Smooth muscle cell of trachea (primary cell): ENCODE measurements at places on chromosomes 12 and 14. TPM values are rescaled to one million over a fixed set of nuclear protein-coding genes. Genes with fewer than 3 reads are reported as not detected.

TSPAN11 gene
- 1.0 and 5.0 TPM in 2 replicates for total RNA-seq

PIK3C2G gene
- total RNA-seq: not detected in 2 replicates

CABP1 gene
- 0.66 and 1.9 TPM in 2 replicates for total RNA-seq

BRMS1L gene
- 2.8 and 8.6 TPM in 2 replicates for total RNA-seq

PRH2 gene
- not detected in 2 replicates for total RNA-seq

CFAP251 gene
- 1.6 and 4.8 TPM in 2 replicates for total RNA-seq

SERPINA1 gene
- under 0.01 TPM in 1 of 2 replicates, not detected in the other for total RNA-seq

ALDH6A1 gene
- 58.0 and 62.0 TPM in 2 replicates for total RNA-seq

NRL gene
- total RNA-seq: 0.83 and 0.87 TPM in 2 replicates

HOXC9 gene
- 0.15 and 0.33 TPM in 2 replicates for total RNA-seq

RPL10L gene
- total RNA-seq: not detected in 2 replicates

ANHX gene
- not detected in 2 replicates for total RNA-seq

CLEC2A gene
- not detected in 2 replicates for total RNA-seq

CD163 gene
- total RNA-seq: not detected in 2 replicates

CCER1 gene
- not detected in 2 replicates for total RNA-seq
